ENCODE measurements at places on chromosomes 13 and 19. TPM values are rescaled to one million over a fixed set of nuclear protein-coding genes. Genes with fewer than 3 reads are reported as not detected.

- DNase-seq = no peak
These were observed 41.2 kb upstream of the TNFSF11 start for GRCh38 chr13:42532561-42533335.

DNA sequence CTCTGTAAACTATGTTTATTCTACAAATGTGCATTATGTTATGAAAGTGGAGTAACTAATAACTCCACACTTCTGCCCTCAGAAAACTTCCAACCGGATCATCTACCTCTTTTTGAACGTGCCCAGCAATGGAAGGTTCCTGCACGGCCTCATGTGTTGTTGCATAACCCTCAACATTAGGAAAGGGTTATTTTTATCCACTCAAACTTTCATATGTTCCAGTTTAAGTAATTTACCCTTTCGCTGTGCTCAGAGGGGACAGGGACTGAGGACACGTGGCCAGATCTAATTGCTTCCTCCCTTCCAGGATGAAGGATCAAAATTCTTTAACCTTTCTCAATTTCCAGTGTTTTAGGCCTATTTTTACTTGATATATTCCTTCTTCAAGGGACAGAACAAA lies 29.6 kb downstream of the IRS2 start:
- no peak for DNase-seq

- no peak for DNase-seq
These were observed 919.9 kb downstream of the SLITRK1 start for GRCh38 chr13:82962397-82962796.

DNA sequence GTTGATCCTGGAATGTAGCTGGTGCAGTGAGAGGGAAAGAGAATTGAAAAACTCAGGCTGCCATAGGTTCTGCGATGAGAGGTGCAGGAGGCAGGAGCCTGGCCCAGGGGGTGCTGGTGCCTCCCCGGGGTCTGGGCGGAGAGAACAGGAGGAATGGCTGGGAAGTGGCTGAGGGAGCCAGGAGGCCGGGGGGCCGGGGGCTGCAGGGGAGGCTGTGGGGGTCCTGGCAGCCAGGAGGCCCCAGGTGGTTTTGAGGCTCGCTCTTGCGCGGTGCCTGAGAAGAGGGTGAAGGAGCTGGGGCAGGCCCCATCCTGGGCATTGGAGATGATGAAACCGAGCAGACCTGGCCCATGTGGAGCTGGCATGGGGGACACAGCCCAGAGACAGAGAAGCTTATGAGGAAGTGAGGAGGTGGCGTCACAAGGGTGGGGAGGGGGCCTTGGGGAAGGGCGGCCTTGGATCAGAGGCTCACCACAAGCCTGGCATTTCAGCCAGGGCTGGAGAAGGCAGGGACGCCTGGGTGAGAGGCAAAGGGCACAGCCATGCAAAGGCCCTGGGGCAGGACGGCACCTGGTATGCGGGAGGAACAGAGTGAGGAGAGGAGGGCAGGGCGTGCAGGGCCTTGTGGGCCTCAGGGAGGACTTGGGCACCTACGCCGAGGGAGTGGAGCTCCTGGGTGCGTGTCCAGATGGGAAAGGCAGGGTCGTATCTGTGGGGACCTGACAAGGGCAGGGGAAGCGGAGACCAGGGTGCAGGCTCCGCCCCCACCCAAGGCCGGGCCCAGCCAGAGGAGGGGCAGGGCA lies 1.3 kb upstream of the TEKTIP1 start:
- no peak for DNase-seq

DNA sequence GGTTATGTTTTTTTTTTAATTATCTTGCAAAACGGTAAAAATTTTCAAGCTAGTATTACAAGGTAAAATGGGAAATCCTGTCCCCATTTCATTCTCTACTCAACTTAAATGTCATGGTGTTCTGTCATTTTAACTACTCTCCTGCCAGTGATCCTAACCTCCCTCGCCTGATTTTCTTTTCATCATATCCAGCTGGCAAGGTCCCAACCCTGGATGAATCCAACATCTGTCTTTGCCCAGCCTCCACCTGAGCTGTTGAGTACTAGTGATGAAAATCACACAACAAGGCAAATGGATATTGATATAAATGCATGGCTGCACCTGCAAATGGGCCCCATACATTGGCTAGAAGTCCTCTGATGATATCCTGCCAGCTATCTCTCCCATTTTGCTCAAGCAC lies 6.9 kb upstream of the CDK8 start:
- no peak for DNase-seq

DNA sequence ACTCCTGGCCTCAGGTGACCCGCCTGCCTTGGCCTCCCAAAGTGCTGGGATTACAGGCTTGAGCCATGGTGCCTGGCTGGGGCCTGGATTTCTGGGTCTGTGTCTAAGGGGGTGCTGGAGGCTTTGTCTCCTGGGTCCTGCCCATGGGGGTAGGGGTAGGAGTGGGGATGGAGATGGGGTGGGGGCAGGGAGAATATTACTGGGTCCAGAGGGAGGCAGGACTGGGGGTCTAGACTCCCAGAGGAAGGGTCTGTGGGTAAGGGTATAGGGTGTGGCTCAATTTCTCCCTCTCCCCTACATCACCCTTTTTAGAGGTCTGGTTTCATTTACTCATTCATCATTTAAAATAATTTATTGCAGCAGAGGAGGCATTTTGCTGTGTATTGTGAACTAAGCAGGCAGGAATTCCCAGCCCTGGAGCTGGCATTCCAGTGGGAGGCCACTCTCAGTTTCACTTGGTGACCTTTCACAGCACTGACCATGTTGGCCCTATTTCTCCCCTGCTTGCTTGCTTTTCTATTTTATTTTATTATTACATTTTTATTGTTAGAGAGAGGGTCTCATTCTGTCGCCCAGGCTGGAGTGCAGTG lies 810 bp upstream of the NFKBID start:
- no peak for DNase-seq

GRCh38 chr19:36182612-36183244 lies 30.5 kb upstream of the COX7A1 start:
- DNase-seq = peak; percentile 77

DNA sequence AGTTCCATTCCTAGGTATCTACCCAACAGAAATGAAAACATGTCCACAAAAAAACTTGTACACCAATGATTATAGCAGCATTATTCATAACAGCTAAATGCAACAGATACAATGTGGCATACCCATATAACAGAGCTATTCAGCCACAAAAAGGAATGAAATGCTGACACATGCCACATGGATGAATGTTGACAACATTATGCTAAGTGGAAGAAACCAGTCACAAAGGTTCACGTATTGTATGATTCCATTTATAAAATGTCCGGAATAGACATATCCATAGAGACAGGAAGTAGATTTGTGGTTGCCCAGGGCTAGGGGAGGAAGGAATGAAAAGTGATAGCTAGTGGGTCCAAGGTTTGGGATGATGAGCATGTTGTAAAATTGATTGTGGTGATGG lies 10.8 kb downstream of the CRYL1 start:
- DNase-seq = no peak

GRCh38 chr13:33375421-33375820 lies 89.9 kb upstream of the STARD13 start:
- no peak for DNase-seq

GRCh38 chr13:97202761-97203160 lies 19.4 kb upstream of the MBNL2 start:
- no peak for DNase-seq

DNA sequence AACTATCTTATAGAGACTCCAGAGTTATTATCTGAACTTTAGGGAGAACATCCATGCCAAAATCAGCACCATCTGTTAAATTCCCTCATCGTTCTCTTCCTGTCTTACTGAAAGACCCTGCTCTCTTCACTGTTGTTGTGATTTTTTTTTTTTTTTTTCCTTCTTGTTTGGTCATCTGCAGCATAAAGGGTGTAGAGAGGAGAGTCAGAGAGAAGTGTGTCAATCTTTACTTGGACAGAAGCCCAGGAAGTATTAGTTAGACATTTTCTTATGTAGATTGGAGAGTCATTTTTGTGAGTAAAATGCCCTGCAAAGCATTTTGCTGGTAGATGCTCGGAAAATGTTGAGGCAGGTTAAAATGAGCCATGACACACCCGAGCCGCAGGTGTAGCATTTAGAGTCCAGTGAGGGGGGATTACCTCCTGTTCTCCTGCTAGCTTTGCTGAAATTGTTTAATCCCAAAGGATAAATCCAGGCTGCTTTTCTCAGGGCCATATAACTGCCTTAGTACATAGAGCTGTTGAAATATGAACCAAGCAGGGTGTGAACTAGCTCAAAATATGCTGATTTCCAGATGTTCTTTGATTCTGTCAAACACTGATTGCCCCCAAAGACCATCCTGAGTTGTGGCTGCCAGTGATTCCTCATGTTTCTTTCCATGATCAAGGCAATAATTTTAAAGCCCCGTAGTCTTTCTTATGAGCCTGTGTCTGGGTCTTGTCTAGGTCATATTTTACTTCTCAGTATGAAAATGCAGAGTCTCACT lies 143.5 kb downstream of the DCT start:
- DNase-seq = no peak

DNA sequence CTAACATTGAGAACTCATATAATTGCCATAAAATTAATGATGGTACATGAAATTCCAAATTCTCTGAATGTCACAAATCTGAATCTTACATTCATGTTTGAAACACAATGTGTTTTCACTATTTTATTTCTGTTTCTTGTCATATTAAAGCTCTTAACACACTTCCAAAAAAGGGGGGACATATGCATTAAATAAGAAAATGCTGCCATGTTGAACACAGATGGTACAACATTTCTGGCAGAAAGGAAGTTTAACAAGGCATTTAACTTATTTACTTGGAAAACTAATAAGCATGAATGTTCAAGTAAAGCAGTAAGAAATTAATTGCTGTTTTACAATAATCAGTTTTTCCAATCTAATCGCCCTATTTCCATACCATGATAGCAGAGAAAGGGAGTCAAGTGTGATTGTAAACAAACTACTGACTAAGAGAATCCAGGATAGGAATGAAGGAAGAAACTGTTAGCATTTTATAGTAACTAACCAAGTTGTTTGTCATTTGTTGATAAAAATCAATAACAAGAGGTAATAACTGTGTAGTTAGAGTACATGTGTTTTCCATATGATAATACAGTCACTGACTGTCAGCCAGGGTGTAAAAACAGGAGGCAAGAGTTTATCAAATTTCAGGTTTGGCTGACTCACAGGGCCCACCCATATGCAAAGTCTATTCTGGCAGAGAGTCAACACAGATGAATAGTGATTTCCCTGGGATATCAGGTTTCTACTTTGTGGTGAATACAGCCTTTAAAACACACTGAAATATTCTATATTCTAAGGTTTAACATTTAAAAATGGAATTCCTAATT lies 5.7 kb upstream of the FOXO1 start:
- no peak for DNase-seq

GRCh38 chr13:27424246-27425157 lies at the start of gene GTF3A:
GTF3A (plus strand) TSS chr13:27424619.
- peak; percentile 92 for DNase-seq

DNA sequence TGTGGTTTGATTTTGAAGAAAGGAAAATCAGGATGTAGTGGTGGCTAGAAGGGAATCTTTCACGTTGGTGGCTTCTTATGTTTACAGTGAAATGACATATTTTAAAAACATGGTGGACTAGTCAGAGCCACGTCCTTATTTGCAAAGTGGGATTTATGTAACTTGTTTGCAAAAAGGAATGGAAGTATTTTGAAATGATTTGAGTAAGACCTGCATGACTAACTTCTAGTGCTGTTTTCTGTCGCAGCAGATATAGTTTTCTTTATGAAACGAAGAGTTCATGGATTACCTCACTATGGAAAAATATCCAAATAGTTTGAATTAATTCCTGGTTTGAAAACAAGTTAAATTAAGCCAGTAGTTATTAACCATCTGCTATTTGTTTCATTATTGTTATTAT lies 476.5 kb downstream of the MYO16 start:
- no peak for DNase-seq

- DNase-seq = no peak
These were observed 19.6 kb downstream of the C19orf81 start for GRCh38 chr19:50668879-50669278.

DNA sequence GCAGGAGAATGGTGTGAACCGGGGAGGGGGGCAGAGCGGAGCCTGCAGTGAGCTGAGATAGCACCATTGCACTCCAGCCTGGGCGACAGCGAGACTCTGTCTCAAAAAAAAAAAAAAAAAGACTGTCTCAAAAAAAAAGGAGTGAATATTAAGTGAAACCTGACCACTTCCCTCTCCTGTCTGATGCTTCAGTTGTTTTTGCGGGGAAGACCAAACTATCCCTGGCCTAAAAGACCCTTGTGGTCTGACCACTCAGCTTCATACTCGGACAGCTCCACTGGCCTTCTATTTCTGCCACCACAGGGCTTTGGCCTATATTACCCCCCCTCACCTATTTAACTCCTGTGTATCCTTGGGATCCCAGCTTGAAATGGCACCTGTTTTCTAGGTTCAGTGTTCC lies 2.3 kb downstream of the CLASRP start:
- no peak for DNase-seq

GRCh38 chr13:89726690-89727435 lies 1620.6 kb upstream of the MIR17HG start:
- no peak for DNase-seq

GRCh38 chr19:3976495-3977241 lies 5.8 kb upstream of the DAPK3 start:
- peak; percentile 60 for DNase-seq

The NLRP5 gene
- not detected for total RNA-seq

The ZNF780A gene
- 20.5 TPM for total RNA-seq

The ZNF729 gene
- total RNA-seq = not detected

Measured in endodermal cell (in vitro differentiated cells).